ENCODE measurements at places on chromosomes 7 and 10.

DNA sequence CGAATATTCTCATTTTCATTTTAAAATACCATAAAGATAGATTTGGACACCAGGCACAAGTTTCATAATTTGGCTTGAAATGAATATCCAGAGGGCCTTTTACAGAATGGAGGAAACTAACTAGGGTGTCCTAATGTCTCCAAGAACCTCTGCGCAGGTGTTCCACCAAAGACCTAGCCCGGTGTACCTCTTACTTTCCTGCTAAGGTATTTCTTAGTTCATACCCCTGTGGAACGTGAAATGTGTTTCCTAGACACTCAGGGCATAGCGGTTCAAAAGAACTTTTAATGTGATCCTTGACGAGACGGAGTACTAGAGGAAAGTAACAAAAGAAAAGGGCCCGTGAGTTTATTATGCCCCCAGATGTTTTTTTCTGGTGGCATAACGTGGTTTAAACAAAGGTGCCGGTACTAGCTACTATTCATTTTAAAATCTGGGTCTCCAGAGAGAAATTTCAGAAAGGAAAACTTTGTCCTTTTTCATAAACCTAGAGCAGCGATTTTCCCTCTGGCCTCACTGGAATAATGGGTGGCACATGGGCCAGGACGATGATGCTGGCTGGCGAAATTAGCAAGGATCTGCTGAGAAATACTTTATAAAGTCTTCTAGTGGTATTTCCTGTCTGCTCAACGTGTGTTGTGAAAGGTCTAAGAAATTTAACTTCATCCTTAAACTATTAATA lies 1.4 kb downstream of the APBB1IP start:
- no peak for DNase-seq

- no peak for DNase-seq
Observed at GRCh38 chr10:116268976-116269375, 4.0 kb downstream of the GFRA1 start.

DNA sequence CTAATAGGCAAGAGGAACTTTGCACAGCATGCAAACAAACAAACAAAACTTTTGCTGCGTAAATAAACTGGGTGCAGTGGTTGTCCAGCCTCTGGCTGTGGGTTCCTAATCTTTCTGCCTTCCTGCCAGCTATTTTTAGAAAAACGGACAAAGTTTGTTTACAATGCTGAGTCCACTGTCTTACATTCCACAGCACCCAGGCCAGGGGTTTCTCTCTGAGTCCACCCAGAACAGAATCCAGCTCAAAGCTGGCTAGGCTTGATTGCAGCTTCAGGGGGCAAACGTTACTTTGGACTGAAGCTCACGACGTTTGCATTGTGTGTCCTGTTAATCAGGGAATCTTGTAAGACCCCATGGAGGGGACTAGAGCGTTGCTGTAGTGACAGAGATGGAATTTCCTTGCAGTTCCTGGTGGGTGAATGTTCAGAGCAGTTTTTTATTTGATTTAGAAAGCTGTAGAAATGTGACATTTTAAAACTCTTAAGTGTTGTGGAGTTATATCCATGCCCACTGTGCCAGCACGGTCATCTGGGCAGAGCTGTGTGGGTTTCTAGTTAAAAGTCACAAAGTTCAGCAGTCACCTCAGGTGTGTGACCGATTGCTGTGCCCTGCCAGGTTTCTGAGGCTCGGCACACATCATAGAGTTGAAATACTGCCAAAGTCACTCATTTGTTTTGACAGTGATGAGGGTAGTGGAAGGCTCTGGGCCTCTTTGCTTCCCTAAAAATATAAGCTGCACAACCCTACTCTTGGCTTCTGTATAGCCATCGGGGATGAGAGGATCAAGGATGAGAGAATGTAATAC lies 247.0 kb downstream of the STK31 start:
- no peak for DNase-seq

GRCh38 chr10:69209787-69210484 lies 10.2 kb upstream of the HKDC1 start:
- DNase-seq, result no peak

DNA sequence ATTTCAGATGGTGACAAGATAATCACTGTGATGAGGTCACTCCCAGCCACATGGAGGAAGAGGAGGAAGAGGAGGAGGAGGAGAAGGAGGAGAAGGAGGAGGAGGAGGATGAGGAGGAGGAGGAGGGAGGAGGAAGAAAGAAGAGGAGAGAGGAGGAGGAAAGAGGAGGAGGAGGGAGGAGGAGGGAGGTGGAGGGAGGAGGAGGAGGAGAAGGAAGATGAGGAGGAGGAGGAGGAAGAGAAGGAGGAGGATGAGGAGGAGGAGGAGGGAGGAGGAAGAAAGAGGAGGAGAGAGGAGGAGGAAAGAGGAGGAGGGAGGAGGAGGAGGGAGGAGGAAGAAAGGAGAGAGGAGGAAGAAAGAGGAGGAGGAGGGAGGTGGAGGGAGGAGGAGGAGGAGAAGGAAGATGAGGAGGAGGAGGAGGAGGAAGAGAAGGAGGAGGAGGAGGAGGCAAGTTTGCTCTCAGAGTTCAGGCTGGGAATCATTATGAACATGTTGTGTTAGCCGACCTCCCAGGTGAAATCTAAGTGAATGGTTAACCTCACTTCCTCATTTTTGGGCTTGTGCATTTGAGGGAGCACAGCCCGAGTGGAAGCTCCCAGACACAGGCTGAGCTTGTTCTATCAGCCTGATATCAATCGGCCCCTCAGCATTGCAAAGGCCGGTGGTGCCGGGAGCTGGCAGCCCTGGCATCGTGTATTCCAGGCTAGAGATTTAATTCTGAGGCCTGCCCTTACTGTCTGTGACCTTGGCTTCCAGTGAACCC lies 236.2 kb upstream of the PITRM1 start:
- DNase-seq, result no peak

DNA sequence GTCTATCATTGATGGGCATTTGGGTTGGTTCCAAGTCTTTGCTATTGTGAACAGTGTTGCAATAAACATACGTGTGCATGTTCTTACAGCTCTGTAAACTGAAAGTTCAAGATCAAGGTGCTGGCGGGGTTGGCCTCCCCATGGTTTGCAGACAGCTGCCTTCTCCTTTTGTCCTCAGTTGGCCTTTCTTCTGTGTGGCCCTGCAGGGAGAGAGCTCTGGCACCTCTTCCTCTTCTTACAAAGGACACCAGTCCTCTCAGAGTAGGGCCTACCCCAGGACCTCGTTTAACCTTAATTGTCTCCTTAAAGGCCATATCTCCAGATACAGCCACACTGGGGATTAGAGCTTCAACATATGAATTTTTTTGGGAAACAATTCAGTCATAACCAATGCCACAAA lies 462.7 kb downstream of the TCERG1L start:
- no peak for DNase-seq

- no peak for DNase-seq
Observed at GRCh38 chr7:22433710-22434460, 66.1 kb downstream of the STEAP1B start.

DNA sequence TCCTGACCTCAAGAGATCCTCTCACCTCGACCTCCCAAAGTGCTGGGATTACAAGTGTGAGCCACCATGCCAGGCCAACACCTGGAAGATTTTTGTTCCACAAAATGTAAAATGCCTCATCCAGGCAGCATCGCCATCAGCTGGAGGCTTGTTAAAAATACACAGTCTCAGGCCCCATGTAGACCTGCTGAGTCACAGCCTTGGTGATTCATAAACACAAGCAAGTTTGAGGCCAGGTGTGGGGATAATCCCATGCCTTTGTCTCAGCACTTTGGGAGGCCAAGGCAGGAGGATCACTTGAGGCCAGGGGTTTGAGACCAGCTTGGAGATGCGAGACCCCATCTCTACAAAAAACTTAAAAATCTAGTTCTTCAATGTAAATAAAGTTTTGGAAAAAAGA lies 49.1 kb upstream of the FOXK1 start:
- no peak for DNase-seq

- no peak for DNase-seq
Observed at GRCh38 chr7:26192485-26193087, 8.0 kb downstream of the HNRNPA2B1 start.

DNA sequence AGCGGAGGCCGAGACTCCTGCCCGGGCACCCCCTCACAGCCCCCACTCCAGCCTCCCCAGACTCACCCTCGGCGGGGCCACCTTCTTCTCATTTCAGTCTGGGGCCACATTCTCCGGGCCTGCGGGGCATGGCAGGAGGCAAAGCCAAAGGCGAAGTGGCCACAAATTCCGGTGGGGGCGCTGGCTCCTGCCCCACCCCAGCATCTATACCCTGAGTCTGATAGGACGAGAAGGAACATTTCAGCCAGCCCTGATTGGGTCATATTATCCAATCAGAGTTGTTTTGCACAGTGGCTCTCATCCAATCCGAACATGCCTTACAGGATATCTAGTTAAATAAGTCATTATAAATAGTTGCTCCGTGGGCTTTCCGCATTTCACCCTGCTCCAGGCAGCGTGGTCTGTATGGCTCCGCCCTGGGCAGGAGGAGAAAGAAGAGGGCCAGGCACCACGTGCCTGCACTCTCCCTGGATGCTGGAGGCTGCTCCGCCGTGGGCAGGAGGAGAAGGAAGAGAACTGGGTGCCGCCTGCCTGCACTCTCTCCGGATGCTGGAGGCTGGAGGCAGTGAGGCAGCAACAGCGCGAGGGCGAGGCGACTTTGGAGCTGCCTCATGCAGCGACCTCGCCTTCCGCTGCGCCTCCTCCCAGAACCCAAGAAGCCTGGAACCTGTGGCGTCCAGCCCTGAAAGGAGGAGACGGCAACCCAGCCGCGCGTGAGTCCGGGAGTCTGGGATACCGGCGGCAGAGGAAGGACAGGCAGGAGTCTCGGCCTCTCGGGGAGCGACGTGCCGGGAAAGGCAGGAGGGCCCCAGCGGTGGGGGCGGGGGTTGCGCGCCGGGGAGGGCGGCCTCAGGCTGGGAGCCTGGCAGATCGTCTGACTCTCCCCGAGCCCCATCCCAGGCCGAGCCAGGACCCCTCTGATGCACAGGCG lies 162.9 kb downstream of the ZNF33B start:
- no peak for DNase-seq

- no peak for DNase-seq
Observed at GRCh38 chr7:66683770-66684123, 55.1 kb downstream of the KCTD7 start.

GRCh38 chr10:32744321-32744720 lies 213.7 kb downstream of the ITGB1 start:
- no peak for DNase-seq

DNA sequence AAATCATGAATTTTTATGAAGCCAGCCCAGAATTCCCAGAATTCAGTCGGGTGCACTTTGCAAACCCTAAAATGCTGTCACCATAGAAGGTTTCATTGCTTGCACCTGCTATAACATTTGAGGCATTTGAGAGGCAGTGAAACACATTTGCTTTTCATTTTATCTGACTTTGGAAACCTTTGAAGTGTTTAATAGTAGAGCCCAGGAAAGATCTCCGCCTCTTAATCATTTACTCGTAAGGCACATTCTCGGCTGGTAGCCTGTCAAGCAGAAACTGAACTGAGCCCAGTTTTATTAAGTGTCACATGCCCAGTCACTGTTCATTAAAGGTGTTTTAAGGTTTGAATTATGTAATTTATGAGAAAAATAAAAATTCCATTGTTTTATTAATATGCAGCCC lies 247.6 kb downstream of the EMX2 start:
- no peak for DNase-seq

DNA sequence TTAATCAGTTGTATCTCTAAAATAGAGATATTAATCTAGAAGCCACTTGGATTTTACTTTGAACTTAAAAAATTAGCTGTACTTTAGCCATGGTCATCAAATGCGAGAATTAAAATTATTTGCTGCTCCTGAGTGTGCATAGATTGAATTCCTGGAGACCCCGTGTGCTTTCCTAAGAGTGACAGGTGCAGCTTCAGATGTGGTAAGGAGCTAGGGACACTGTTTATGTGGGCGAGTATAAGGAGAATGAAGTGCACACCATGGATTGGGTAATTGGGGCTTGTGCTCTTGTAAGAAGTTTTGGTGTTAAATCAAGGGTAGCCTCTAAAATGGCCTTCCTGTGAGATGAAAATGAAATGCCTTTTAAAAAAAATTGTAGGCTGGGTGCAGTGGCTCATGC lies 9.8 kb downstream of the PLCE1 start:
- DNase-seq, result no peak

- no peak for DNase-seq
Observed at GRCh38 chr7:12699299-12699698, 11.9 kb downstream of the ARL4A start.

DNA sequence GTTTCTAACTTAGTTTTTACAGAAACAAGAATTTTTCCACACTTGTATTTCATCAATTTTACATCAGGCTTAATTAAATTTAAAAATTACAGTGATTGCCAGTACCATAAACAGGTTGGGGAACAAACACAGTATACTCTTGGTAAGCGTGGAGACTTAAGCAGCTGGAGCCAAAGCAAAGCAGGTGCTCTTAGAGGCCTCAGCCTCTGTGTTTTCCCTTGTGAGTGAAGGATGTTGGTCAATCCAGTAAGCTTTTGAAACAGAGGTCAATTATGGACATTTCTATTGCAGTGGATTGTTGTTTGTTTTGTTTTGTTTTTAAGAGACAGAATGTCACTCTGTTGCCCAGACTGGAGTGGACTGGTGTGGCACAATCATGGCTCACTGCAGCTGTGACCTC lies 100.6 kb upstream of the CELF2 start:
- DNase-seq, result no peak

DNA sequence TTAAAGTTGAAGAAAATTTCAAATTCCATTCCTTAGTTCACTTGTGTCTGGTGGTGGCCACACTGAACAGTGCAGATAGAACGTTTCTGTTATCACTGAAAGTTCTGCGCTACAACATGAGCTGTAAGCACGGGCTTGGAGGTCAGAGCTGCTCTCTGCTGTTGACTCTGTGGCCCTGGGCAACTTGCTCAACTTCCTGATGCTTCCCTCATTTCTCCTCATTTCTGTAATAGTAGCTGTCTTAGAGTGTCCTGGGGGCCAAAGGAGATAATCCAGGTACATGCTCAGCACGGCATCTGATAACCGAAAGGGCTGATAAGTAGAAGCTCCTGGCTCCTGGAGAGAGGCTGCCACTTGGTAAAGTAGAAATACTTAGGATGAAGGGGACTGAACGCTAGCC lies 92.3 kb upstream of the DUSP5 start:
- no peak for DNase-seq

DNA sequence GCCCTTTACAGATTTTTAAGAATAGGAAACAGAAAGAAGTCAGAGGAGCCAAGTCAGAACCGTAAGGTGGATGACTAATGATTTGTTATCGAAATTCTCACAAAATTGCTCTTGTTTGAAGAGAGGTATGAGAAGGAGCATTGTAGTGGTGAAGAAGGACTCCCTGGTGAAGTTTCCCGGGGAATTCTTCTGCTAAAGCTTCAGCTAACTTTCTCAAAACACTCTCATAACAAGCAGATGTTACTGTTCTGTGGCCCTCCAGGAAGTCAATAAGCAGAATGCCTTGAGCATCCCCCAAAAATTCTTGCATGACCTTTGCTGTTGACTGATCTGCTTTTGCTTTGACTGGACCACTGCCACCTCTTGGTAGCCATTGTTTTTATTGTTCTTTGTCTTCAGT lies 152.9 kb downstream of the HGF start:
- no peak for DNase-seq

- DNase-seq, result no peak
Observed at GRCh38 chr10:133567119-133567518, 1.7 kb upstream of the SYCE1 start.

DNA sequence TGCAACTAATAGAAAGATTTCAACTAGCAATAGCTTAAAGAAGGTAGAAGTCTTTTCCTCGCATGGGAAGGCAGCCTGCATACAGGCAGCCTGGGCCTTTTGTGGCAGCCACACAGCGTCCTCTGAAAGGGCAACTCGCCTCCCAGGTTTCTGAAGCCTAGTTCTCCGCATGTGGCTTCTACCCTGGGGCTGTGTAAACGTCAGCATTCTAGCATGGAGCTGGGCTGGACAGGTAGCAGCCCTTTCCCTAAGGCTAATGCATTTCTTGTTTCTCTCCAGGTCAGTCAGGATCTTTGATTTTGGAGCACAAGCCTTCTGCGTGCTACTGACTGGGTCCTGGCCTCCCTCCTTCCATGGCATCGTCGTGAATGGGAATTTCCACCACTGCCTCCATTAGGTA lies 23.8 kb upstream of the SEC61G start:
- DNase-seq, result no peak

Measured in cortex of kidney (tissue), 1 donor.